ENCODE measurements at places on chromosomes 12 and 14.

DNA sequence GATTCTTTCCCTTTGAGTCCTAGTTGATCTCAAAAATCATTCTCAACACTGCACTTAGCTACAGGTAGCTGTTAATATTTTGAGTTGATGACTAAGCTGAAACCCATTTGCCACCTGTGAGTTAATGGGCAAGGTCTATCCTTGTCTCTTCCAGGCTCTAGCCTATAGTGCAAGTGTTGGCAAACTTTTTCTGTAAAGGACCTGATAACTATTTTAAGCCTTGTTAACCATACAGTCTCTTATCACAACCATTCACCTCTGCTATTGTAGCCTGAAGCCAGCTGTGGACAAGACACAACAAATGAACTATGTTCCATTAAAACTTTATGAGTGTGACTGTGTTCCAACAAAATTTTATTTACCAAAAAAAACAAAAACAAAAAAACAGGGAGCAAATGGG lies 19.4 kb downstream of the RAP1B start:
- DNase-seq = no peak

- peak; percentile 99 for DNase-seq
Measured at GRCh38 chr12:75977952-75978671, 53.5 kb downstream of the PHLDA1 start.

DNA sequence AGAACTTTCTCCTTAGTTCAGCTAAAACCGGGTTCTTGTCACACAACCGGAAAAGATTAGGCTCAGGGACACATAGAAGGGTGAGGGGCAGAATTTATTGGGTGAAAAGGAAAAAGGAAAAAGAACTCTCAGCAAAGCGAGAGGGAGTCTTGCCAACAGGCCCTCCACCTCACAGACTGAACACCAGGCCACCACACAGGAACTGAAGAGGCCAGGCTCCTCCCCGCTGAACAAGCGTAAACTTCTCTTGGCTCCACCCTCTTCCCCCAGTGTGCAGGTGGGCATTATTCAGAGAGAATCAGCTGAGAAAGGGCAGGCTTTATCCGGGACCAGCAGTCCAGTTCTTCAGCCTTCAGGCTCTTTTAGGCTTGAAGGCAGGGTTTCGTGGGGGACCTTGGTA lies 125.6 kb upstream of the FGD4 start:
- no peak for DNase-seq

GRCh38 chr12:16492820-16493797 lies 112.9 kb downstream of the LMO3 start:
- no peak for DNase-seq

DNA sequence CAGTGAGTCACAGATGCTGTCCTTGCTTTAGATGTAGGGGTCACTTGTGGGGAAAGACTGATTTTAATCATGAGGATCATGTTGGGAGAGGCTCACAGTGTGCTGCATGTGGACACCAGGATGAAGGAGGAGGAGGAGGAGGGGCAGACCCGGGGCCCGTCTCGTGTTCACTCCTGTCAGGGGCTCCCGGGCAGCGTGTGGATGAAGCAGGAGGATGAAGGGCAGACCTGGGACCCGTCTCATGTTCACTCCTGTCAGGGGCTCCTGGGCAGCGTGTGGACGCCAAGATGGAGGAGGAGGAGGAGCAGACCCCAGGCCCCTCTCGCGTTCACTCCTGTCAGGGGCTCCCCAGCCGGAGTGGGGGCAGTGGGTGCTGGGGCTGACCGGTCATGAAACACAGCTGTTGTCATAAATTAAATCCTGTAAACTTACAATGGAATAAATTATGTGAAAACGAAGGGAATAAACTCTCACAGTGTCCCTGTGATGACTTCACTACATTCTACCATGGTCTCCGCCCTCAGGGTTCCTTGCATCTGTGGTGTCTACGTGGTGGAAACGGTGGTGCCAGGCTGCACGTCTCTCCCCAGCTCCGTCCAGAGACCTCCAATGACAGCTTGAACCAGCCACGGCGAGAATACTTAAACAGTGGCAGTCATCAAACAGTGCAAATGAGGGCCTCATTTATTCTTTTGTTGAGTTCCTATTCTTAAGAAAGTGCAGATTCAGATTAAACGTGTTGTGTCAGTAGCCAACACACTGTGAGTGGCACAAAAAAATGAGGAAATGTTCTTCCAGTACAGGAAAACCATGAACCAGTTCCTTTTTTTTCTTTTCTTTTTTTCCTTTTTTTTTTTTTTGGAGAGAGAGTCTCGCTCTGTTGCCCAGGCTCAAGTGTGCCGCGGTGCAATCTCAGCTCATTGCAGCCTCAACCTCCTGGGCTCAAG lies 37.7 kb upstream of the SFSWAP start:
- no peak for DNase-seq

DNA sequence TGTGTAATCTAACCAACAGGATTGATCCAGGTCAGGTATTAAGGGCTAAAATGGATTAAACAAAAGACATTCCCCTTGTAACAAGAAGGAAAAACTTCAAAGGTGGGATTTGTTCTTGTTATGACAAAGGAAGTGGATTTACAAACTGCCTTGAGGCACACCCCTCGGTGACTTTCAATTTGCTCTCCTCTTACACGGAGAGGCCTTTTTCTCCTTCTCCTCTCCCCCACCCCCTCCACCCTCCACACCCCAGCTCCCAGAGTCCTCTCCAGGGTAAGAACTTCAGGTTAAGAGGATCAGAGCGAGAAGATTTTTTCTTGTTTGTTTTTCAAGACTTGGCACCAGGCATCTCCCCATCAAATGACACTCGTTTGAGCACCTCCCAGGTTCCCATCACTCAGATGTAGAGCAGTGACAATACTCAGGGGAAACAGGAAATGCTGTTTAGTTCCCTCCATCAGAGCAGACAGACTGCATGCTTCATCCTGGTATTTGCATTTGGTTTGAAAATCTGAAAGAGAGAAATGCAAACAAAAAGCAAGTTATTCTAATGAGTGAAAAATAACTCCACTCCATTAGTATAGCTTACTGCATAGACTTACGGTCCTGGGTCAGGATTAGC lies 77.6 kb upstream of the TMEM260 start:
- DNase-seq = no peak

DNA sequence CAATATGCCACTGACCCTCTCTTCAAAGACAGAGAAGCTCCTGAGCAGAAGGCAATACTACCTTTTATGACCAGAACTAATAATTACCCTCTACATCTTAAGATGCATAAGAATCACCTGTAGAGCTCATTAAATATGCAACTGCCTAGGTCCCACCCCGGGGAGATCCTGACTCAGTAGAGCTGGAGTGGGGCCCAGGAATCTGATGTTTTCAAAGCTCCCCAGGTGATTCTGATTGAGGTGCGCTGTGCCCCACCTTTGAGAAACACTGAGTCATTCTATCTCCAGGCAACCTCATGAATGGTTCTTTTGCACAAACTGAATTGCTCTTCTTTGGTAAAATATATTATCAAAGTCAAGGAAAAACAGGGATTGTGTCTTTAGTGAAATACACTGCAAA lies 149.3 kb upstream of the BMP4 start:
- no peak for DNase-seq

DNA sequence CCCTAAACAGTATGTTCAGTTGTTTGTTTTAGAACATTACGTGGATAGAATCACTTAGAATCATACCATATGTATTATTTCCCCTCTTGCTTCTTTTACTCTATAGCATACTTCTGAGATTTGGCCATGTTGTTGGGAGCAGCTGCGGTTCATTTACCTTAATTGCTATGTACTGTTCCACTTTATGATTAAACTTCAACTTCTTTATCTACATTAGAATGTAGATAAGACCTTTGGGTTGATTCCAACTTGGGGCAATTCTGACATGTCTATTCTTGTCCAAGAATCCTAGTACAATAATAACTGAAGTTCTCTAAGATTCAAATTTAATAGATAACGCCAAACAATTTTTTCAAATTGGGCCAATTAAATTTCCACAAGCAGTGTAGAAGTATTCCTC lies 80.7 kb downstream of the GRIN2B start:
- no peak for DNase-seq

DNA sequence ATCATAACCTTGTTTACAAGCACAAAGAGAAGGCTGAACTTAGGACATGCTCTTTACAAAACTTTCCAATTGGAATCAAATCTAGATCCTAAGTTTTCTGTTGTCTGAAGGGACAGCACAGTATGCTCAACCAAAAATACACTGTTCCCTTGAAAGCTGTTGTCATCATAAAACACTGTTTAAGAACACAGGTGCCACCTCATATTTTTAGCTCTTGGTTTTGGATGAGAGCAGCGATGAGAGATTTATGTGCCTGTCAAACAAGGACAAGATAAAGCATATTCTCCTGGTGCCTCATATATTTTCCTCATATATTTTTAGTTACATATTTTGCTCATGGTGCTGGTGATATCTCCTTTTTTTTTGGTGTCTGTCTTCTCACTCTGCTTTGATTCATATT lies 788.4 kb downstream of the AACS start:
- DNase-seq = no peak

DNA sequence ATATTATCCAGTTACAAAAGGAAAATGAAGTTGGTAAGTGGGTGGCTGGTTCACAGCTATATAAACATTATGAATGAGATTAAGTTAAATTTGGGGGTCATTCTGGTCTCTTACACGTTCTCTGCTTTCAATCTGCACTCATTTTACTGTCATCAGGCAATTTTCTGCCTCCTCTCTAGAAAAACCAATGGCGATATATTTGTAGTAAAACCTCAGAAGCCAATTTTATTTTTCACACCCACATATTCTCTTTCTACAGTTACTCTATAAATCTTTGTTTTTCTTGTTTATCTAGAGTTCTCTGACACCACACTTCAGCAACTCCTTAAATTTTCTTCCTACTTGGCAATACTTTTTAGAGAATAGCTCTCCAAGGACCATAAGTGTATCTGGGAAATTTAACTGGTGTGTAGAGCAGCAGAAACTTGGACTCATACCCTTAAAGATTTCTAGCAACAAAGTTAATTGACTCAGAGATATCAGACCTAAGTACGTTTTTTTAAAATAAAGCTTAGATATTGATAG lies 926.9 kb downstream of the TMTC2 start:
- no peak for DNase-seq

- no peak for DNase-seq
Measured at GRCh38 chr12:111602348-111602747, 3.2 kb upstream of the ATXN2 start.

DNA sequence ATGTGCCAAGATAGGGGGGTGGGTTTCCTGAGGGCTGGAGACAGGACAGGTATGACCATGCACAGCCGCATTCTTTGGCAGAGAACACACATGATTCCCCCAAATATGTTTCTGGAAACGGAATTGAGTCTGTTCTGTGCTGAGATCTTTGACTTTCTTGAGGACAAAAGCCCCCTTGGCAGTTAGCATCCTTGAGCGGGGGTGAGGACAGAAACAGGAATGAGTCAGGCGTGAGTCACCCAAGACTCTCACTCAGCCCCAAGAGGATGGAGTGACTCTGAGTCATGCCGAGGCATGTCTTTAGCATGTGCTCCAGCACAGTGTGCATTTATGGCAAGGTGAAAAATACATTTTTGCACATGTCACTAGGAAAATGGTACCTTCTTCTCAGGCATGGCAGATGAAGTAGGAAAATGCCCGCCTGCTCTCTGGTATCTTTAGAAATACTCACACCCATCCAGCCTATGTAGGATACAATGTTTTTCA lies 52.1 kb downstream of the DAD1 start:
- peak; percentile 87 for DNase-seq

DNA sequence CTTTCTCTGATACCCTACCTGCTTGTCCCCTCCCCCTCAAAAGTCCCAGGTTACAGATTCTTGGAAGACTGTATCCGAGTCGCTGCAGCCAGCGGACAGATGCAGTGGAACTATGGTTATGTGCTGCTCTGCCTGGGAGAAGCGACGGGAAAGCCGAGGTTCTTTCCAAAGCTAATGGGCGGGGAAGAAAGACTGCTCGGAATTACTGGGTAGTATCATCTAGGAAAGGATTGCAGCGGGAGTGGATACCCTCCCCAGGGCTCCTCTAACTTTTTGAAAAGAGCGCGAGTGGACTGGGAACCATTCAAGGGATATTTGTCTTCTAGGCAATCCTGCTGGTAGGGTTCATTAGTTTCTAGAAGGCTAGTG lies 1.4 kb downstream of the PTHLH start:
- DNase-seq = no peak

GRCh38 chr14:89600950-89601826 lies 184.2 kb upstream of the FOXN3 start:
- peak; percentile 32 for DNase-seq

DNA sequence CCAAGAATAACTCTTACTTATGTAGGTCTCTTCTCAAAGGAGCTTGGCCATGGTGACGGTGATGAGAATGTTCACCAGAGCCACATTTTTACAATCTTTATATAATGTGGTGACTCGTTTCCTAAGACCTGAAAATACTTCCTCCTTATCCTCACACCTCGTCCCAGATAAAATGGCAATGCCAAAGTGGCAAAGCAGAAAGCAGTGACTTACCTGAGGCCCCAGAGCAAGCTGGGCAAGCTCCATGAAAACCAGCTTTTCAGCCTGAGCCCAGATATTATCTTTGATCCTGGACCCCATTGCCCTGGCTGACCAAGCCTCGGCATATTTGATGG lies 173.6 kb upstream of the PRMT8 start:
- no peak for DNase-seq
